Karpas-422 (cell line): ENCODE measurements at places on chromosomes 2 and 18.

DNA sequence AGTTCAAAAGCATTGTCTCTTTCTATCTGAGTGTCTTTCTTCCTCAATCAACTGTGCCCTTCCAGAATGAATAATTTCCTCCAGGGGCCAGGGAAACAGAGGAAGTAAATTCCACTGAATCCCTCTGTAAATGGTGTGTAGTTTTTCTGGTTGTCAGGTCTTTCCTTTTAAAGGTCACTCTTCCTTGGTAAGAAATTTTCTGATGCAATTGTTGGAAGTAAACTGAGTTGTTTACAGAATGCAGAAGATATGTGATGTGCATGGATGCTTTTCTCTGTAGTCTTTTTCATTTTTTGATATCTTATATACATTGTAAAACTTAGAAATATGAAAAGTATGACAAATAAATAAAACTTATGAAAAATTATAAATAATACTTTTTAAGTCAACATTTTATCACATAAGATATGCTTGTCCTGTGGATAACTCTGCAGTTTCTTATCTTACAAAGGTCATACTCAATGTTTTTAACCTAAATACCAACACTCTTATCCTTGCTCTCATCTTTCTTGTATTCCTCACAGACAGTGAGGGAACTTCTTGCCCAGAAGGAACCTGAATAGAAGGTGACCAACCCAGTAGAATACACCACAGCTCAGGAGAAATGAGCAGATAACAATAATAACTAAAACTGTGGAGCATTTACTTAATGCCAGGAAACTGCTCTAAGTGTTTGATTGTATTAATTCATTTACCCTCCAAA, 234.5 kb downstream of the METTL4 start:
- no peak for DNase-seq

DNA sequence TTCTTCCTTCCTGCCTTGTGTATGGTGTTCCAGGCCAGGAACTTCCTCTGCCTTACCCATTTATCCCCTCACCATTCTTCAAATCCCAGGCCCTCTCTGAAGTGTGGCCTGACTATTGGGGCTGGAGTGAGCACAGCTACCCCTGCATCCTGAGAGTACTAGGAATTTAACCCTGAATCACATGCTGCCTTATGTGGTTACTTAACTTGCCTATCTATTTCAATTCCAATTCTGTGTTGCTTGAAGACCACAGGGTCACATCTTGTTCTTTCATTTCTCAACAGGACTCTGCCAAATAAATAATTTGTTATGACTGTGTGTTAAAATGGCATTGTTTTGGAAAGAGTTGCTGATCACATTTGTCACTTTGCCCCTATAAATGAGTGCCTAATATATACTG, 108.6 kb downstream of the CERS6 start:
- DNase-seq: no peak

- DNase-seq: no peak
Observed at GRCh38 chr2:142037066-142037465, 93.8 kb downstream of the LRP1B start.

- no peak for DNase-seq
Observed at GRCh38 chr2:82667491-82667890, 1791.6 kb downstream of the SUCLG1 start.

DNA sequence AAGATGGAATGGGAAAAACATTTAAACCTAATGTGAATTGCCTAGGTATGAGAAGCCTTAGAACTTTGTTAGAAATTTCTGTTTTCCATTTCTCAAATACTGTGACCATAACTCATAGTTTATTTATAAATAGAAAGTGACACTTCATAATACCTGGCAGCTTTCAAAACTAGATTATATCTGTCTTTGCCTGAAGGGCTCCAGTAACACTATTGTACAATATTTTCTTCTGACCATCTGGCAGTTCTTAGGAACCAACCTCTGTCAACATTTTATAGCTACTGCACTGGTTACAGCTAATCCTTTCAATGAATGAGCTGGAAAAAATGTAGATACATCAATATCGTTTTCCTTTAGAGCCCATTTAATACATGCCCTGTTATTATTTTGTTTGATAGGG, 237.4 kb downstream of the CAMKMT start:
- peak; percentile 31 for DNase-seq

DNA sequence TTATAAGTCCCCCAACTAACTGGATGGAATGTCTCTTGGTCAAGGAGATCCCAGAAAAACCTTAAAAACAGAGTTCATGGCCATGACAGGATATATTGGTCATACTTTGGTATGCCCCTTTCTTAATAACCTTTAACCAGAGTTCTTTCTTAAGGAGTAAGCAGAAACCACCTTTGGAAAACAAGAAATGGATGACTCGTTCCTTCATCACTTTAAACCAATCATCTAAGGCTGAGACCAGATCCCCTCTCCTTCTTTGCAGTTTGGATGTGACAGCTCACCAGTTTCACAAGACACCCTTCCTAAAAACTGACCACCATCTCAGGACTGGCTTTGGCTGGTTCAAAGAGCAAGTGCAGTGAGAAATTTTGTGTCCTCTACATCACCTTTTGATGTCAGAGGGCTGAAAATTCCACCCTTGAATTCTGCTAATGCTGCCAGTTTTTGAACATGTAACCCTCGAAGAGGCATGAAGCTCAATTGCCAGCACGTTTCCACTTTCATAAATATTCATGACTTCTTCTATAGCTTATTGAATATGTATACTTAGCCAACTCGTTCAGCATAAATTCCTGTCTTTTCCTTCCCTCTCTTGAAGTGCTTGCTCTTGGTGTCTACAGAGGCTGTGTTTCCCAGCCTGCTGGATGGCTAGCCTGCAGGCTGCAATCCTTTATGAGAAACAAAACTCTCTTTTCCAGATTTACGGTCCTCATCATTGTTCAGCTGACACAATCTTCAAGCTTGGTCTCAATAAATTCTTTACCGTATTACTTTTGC, 1323.5 kb upstream of the TMEFF2 start:
- DNase-seq: no peak

GRCh38 chr18:23765931-23766330, 76.7 kb downstream of the LAMA3 start:
- no peak for DNase-seq

DNA sequence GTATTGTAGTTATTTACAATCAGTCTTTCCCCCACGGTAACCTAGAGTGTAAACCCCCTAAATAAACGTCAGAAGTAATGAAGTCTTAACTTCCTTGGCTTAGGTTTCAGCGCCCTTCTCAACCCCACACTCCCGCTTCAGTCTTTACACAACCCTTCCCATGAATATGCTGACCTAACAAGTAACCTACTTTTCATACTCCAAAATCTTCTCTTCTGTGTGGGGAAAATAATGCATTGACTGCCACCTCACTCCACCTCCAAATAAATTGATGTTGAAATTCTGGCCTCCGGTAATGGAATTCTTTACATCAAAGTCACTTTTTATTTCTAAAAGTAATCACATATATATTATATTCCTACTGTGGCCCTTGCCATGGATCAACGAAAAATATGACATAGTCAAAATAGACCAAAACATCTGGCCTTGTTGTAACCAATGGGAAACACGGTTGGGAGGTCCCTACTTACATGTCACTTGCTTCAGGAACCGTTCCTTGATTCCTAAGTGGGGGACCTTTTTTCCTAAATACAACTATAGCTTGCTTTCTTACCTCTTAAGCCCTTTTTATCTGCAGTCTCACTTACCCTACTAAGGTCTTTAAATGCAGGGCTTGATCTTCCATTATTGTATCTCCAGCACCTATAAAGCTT, 961 bp downstream of the GEN1 start:
- no peak for DNase-seq

GRCh38 chr2:9944330-9944758, 7.1 kb upstream of the GRHL1 start:
- no peak for DNase-seq
